ENCODE measurements at places on chromosomes 1 and 21.

GRCh38 chr1:25033828-25034705 is 104.0 kb upstream of the RUNX3 start:
- DNase-seq = peak; percentile 60

DNA sequence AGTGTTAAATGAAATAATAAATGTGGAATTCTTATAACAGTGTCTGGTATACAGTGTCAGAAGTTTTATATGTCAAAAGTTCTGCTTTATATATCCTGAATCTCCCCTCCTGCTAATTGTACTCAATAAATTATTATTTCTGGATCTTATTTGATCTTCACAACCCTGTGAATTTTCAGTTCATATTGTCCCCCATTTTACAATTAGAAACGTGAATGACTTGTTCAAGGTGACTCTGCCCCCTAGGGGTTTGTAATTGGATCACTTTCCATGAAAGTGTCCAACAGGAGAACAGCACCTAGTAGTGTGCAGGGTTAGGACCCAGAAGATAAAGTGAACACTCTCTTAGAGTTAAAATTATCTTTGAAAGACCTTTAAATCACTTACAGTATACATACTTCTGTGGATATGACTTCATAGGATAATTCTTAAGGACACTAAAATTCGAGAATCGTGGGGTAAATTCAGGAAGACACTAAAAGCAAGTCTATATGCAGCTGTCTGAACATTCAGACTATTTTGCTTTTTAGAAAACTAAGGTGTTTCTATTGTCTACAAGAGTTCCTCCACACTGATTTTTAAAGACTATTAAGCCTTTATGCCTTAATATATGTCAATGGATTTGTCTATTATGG is 4.5 kb upstream of the DDR2 start:
- DNase-seq = no peak

GRCh38 chr1:6267686-6268322 is 6.9 kb upstream of the GPR153 start:
- DNase-seq = no peak

- peak; percentile 12 for DNase-seq
These were observed 689.6 kb downstream of the USP25 start for GRCh38 chr21:16419188-16419921.

DNA sequence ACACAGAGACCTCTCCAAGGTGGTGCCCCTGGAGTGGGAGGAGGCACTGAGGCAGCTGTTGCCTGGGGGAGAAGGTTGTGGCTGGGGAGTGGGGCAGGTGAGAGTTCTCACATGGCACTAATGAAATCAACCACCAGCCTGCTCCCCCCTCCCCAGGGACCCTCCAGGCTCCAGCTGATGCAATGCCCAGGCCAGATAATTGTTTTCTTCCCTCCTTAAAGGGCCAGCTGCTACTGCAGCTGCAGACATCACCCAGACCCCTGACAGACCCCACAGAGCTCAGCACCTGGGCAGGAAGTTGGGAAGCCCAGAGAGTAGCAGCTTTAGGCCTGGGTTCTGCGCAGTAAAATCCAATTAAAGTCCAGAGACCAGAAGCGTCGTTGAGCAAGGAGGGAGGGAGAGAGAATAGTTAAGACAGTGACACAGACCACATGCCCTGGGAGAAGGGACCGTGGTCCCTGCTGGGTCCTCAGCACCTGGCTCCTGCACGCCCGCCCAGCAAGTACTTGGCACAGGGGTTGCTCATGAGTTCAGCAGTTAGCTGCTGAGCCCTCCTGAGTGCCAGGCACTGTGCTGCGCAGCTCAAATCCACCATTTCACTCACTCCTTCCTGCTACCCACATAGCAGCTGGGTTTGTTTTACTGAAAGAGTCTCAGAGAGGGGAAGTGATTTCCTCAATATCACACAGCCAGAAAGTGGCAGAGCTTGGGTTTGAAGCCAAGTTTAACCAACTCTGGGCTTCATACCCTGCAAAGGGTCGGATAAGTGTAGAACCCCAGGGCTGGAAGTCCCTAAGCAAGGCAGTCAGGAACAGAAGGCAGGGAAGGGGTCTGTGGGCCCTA is 1.9 kb downstream of the RIMS3 start:
- no peak for DNase-seq

- DNase-seq = no peak
These were observed 19.6 kb upstream of the SLC26A9 start for GRCh38 chr1:205962821-205963221.

DNA sequence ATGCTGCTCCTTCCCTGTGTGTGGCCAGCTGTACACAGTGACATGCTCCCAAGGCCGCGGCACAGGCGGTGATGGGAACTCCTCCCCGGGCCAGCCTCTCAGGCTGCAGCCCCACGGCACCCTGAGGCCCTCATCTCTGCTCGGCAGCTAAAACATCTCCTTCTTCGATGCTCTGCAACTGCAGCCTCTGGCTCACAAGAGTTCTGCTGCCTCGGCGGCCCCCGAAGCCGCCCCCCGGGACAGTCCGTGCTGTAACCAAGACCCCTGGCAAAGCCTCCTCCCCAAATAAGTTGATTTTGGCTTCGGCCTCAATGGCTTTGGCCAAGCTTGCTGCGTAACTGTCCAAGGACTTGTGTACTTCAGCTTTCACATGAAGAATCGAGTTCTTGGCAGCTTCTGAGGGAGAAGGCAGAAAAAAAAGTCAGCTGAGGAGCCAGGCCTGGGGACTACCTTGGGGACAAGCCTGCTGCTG is 51.3 kb downstream of the GPR161 start:
- no peak for DNase-seq

DNA sequence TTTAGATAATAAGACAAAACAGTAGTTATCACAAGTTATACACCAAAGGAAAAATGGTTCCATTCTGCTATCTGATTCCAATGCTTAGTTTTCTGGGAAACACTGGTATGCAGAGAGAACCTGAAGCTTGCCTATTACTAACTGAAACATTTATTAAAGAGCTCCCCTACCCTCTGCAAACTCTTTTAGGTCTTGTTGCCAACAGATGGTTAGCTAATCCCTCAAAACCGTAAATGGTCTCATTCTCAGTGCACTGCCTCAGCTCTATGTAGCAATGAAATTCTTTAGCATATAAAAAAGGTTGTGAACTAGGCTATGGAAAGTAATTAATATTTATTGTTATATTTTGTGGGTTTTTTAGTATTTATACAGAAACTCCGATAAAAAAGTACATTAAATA is 20.4 kb downstream of the C21orf91 start:
- DNase-seq = no peak

DNA sequence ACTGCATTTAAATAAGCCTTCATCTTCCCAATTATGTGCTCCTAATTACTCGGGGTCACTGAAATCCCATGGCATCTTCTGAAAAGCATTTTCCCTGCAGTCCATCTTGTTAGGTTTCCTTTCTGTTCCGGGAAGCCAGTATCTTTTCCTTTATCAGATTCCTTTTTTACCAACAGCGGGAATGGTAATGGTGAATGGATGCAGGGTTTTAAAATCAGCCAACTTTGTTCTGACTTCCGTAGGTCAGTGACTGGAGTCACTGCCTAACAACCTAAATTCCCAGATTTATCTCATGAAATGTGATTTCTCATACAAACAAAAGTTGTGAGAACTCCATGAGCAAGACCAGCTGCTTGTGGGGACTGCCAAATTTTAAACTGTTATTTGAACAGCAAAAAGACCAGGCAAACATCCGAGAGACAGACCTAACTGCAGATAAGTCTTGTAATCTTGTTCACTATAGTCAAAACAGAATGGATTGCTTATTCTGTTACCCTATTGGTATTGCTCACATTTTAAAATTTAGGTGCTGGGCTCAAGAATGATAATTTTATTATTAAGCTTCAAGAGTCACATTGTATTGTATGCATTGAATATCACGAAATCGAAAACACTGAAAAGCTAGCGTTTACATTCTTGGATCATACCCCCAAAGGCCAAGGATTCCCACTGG is 1.2 kb upstream of the RWDD3 start:
- DNase-seq = no peak

DNA sequence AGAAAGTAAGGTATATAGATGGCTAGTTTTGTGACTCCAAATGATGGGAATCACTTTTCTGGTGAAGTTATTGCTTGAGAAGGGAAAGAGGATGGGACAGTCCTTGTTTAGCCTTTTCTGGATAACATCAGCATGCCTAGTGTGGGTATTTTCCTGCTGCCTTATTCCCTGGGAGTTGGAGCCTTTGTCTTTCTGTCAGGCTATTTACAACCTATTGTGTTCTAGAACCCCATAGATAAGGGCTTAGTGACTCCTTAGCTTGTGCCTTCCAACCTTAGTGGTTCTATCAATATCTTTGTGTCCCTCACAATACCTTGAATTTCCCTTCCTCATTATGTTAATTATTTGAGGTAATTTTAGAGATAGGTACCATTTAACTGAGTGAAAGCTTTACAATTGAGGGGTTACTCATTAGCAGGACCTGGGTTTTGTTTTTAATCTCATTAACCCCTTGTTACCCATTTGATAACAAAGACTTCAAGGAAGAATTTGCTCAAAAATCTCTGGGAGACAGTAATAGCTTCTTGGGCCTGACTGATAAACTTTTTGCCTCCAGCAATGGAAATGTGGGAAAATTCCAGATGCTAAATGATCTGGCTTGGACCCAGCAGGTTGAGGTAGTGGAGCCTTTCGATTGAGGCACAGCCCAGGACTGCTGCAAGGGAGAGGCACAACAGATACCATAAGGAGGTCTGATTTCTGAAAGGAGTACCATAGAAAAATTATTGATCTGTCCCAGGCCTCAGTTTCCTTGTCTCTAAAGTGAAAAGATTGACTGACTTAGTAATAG is 49.0 kb downstream of the CACHD1 start:
- no peak for DNase-seq

- no peak for DNase-seq
These were observed 34.4 kb downstream of the WNT9A start for GRCh38 chr1:227913396-227913763.

DNA sequence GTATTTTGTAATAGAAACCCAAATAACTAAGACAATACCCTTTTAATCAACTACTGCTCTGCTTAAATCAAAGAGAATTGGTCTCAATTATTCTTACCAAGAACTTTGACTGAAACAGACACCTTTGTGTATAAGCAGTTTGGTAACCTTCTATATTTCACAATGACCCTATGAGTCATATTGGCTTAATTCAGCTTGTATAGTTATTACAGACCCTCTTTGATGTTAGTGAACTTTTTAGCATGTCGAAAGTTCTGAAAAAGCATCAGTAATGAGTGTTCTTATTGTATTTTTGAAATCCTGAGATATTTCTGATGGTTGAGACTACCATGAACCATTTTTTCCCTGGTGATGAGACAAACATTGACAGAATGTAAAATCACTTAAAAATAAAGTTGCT is 43.3 kb upstream of the RABGAP1L start:
- no peak for DNase-seq

DNA sequence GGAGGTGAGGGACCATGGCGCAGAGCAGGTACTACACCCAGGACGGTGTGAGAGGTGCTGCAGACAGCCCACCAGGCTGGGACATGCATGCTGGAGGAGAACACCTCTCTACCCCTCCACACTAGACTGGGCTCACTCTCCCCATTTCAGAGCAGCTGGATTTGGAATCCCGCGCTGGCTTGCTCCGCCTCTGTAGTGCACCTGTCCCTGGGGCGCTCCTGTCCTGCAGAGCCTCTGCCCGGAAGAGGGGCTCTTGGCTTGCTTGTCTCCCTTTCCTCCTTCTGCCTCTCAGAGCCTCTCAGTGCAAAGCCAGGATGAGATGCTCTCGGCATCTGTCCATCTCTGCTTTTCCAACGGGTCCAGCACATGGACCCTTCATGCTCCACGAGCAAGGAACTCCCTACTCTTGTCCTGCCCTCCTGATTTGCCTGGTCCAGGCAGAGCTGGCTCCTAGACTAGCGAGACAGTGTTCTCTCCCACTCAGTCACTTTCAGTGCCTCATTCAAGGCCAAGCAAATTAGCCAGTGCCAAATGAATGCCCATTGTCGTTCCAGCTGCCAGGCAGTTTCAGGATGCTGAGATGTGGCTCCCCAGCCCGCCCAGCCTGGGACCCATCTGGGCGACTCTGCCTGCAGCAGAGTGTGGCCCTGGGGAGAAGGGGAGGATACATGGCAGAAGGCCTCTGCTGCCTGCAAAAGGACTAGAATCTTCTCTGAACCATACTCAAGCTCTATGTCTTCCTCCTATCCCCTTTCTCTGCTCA is 33.7 kb downstream of the CDCA8 start:
- DNase-seq = no peak

- no peak for DNase-seq
These were observed 56.7 kb upstream of the GCLM start for GRCh38 chr1:93965888-93966287.

DNA sequence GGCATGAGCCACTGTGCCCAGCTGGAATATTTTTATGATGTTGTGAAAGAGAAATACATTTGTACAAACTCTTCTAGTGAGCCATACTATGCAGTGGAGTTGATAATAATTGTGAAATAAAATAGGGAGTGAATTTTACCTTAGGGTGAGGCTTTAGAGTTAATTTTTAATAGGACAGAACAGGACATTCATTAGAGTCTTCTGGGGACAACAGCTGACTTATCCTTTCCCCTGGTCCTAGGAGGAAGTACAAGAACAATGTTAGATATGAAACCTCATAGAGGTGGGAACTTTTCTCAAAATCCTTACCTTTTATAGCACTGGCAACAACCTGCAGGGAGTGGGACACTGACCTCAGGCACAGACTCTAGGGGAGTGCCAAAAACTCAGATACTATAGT is 21.9 kb downstream of the HAO2 start:
- DNase-seq = no peak

- DNase-seq = no peak
These were observed 44.3 kb downstream of the SLC16A1 start for GRCh38 chr1:112911506-112912220.

DNA sequence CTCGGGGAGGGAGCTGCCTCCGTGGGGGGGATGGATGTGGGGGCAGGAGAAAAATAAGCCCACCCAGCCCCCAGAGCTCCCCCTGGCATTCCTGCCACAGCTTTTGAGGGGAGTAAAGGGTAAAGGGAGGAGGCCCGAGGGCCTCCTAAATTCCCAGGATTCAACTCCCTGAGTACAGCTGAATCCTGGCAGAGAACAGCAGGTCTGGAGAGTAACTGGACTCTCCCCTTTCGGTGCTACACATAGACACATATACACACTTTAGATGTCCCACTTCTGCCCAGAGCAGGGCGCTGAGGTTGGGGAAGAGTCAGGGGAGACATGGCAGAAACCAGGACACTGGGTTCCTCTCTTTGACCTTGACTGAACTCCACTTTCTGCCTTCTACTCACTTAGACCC is 3.0 kb downstream of the KIRREL1 start:
- no peak for DNase-seq

DNA sequence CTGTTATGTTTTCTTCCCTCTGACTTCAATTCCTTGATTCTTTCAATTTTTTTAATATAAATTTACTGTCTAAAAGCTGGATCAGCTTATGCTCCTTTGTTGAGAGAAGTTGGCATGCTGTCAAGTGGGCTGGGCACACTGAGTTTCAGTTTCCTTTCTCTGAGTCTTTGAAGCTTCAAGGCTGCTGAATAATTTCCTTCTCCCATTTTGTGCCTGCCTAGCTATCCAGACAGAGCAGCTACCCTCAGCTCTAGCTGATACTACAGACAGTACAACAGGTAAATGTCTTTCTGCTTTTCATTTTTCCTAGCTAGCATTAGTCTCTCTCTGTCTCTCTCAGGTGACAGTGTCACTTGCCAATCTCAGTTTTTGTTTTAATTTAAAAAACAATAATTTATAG is at the start of gene IFI44:
IFI44 (plus strand) TSS at position 204 of the 400 bp plus-strand sequence. CDS start 365 bp downstream, outside the sequence.
- peak; percentile 79 for DNase-seq

- DNase-seq = peak; percentile 77
These were observed 15.9 kb upstream of the BTG2 start for GRCh38 chr1:203289281-203289981.

Data from transverse colon (tissue), 4 donors.